ENCODE measurements at places on chromosomes 3 and 15. TPM values are rescaled to one million over a fixed set of nuclear protein-coding genes. Genes with fewer than 3 reads are reported as not detected.

DNA sequence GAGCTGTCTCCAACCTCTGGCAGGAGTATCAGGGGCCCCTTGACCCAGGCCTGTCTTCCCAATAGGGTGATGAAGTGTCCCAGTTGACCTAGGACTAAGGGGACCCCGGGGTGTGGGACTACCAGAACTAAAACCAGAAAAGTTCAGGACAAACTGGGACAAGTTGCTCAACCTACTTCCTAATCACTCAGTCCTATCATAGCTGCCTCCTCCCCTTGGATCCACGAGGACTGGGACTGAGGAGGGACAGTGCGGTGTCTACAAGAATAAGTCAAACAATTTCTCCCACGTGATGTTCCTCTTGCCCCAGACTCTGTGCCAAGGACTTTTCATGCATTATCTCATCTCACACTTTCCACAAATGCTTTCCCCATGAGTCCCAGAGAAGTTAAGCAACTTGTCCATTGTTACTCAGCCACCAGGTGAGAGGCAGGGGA is 49.4 kb upstream of the SLCO2A1 start:
- DNase-seq: no peak
- H3K4me3 ChIP-seq: no peak overlapping the region
- H3K4me1 ChIP-seq: no peaks in the 10 kb centered on the region
- no peak overlapping the region for H3K27ac ChIP-seq
- no peaks in the 10 kb centered on the region for H3K27me3 ChIP-seq

- H3K4me1 ChIP-seq: no peaks in the 10 kb centered on the region
These were observed 31.3 kb upstream of the CCDC54 start for GRCh38 chr3:107345822-107346405.

DNA sequence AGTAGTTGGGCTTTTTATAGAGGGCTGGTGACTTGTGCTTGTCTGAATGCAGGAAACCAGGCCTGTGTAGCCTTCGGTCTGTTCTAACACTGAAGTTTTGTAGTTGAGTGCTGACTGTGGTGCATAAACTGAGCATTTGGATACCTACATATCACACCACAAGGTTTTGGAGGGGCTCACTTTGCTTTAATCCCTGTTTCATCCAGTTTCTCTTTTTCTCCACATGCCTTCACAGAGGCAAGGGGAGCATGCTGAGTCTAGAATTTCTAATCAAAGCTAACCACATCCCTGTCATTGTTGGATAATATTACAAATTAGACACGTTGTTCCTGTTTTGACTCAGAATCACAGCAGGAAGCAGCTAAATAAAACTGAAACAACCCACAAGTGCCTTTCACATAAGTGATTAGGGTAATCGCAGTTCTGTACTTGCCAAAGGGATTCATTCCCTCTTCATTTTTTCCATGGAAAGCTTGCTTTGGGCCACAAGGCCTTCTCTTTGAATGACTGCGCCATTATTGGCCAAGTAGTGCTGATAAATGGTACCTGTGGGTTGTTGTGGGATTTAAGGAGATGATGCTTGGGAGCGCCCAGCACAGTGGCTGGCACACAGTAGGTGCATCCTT is 48.9 kb downstream of the TGFBR2 start:
- peak overlapping the region; percentile 98 for H3K27ac ChIP-seq
- peak; percentile 65 for DNase-seq
- H3K4me3 ChIP-seq: peak overlapping the region; percentile 31
- peaks cover 91% of the 10 kb centered on the region for H3K36me3 ChIP-seq

PRR20G gene
- total RNA-seq: not detected

- H3K4me1 ChIP-seq: no peaks in the 10 kb centered on the region
- peak; percentile 76 for DNase-seq
- H3K4me3 ChIP-seq: no peak overlapping the region
- no peaks in the 10 kb centered on the region for H3K27me3 ChIP-seq
These were observed 10.7 kb downstream of the GCNT3 start for GRCh38 chr15:59622289-59622688.

SAMD7 gene
- total RNA-seq: not detected

- H3K27ac ChIP-seq: no peak overlapping the region
- peaks cover 6% of the 10 kb centered on the region for H3K27me3 ChIP-seq
- H3K4me1 ChIP-seq: no peaks in the 10 kb centered on the region
- DNase-seq: no peak
- H3K4me3 ChIP-seq: no peak overlapping the region
These were observed 158.8 kb downstream of the IL20RB start for GRCh38 chr3:137116619-137117018.

CFAP100 gene
- total RNA-seq: not detected

GRCh38 chr3:117928836-117929235 is 1105.8 kb downstream of the IGSF11 start:
- H3K27me3 ChIP-seq: no peaks in the 10 kb centered on the region
- DNase-seq: no peak
- H3K4me1 ChIP-seq: no peaks in the 10 kb centered on the region
- no peaks in the 10 kb centered on the region for H3K36me3 ChIP-seq
- no peak overlapping the region for H3K4me3 ChIP-seq

SLC24A5 gene
- not detected for total RNA-seq

GRCh38 chr3:185702262-185703225 is 116.4 kb downstream of the SENP2 start:
- H3K36me3 ChIP-seq: no peaks in the 10 kb centered on the region
- H3K27me3 ChIP-seq: peaks cover 5% of the 10 kb centered on the region
- no peaks in the 10 kb centered on the region for H3K4me1 ChIP-seq
- H3K4me3 ChIP-seq: no peak overlapping the region
- DNase-seq: no peak

GRCh38 chr15:84653910-84654688 is at the start of gene WDR73:
WDR73 (minus strand) TSS chr15:84654283; CDS start chr15:84654274, 9 bp downstream.
- peak; percentile 98 for DNase-seq
- H3K4me3 ChIP-seq: peak within 1 kb of the TSS; percentile 94
- H3K4me1 ChIP-seq: peaks cover 41% of the 10 kb centered on the region
- peak within 1 kb of the TSS; percentile 97 for H3K27ac ChIP-seq
- H3K36me3 ChIP-seq: peaks cover 13% of the 10 kb centered on the region

DNA sequence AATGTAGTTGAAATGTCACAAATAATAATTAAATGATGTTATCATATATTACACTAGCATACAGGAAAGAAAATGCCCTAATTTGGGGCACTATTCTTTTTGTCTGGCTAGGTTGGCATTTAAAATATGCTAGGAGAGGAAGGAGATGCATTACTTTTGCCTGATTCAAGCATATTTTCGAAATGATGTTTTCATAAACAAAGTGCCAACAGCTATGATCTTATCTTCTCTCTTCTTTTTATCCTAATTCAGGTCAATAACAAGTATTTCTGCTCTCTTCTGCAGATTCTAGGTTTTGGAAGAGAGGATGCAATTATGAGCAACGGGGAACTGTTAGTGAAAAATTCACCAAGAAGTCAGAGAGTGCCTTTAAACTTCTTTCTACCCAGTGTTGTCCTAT is 55.8 kb upstream of the NR2F2 start:
- H3K27ac ChIP-seq: no peak overlapping the region
- no peaks in the 10 kb centered on the region for H3K36me3 ChIP-seq
- no peak for DNase-seq
- peaks cover 2% of the 10 kb centered on the region for H3K4me1 ChIP-seq
- peaks cover 3% of the 10 kb centered on the region for H3K27me3 ChIP-seq
- H3K4me3 ChIP-seq: no peak overlapping the region

GRCh38 chr15:27817258-27817657 is 281.9 kb downstream of the OCA2 start:
- H3K27ac ChIP-seq: no peak overlapping the region
- H3K4me1 ChIP-seq: no peaks in the 10 kb centered on the region
- DNase-seq: no peak
- H3K27me3 ChIP-seq: peaks cover 2% of the 10 kb centered on the region
- H3K36me3 ChIP-seq: no peaks in the 10 kb centered on the region
- no peak overlapping the region for H3K4me3 ChIP-seq

- DNase-seq: no peak
- no peaks in the 10 kb centered on the region for H3K4me1 ChIP-seq
- H3K27me3 ChIP-seq: peaks cover 3% of the 10 kb centered on the region
- H3K4me3 ChIP-seq: no peak overlapping the region
These were observed 43.4 kb upstream of the AGBL1 start for GRCh38 chr15:86036243-86036642.

ADAMTS17 gene
- total RNA-seq: 0.60 TPM

ROPN1 gene
- total RNA-seq: not detected

DNA sequence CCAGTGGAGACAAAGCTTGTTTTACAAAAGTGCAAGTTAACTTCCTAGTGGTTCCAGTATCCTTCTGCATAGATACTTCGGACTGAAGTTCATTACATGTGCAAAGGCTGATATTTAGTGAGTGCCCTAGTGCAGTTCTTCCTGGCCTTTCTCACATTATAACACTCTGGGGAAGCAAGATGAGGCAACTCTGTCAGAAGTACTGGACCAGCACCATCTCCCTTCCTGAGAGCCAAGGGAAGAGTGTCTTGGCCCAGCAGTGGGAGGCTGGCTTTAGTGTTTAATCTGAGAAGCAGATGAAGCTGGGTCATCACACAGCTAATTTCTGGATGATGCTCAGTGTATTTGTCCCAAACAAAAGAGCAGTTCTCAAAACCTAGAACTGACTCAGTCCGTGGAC is 397.7 kb downstream of the CACNA2D3 start:
- H3K36me3 ChIP-seq: no peaks in the 10 kb centered on the region
- H3K4me3 ChIP-seq: no peak overlapping the region
- no peak overlapping the region for H3K27ac ChIP-seq
- H3K27me3 ChIP-seq: no peaks in the 10 kb centered on the region
- DNase-seq: no peak

- H3K27ac ChIP-seq: peak overlapping the region; percentile 93
- H3K36me3 ChIP-seq: peaks cover 53% of the 10 kb centered on the region
- peak; percentile 92 for DNase-seq
- H3K27me3 ChIP-seq: no peaks in the 10 kb centered on the region
These were observed 33.3 kb downstream of the GLB1 start for GRCh38 chr3:33063651-33064051.

DNA sequence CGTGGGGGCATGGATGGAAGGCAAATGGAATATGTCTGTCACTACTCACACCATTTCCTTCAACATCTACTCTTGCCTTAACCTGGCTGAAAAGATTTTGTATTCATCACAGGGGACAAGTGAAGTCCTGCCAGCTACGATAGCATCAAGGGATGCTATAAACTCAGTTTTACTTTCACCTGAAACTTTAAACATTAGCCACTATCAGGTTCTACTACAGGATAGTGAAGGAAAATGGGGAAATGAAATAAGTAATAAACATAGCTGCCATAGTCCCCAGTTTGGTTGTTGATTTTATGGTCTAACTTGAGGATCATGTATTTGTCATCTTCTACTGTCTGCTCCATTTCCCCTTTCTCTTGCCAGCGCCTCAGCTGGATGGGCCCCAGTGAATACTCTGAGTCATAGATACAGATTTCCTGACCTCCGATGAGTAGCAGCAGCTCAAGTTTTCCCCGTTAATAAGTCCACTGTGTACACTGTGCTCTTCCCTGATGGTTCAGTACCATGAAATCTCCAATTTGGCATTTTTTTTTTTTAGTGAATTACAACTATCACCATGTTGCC is 338.2 kb upstream of the SLCO3A1 start:
- peaks cover 2% of the 10 kb centered on the region for H3K4me1 ChIP-seq
- no peak overlapping the region for H3K27ac ChIP-seq
- no peak overlapping the region for H3K4me3 ChIP-seq
- H3K36me3 ChIP-seq: no peaks in the 10 kb centered on the region
- DNase-seq: no peak

DNA sequence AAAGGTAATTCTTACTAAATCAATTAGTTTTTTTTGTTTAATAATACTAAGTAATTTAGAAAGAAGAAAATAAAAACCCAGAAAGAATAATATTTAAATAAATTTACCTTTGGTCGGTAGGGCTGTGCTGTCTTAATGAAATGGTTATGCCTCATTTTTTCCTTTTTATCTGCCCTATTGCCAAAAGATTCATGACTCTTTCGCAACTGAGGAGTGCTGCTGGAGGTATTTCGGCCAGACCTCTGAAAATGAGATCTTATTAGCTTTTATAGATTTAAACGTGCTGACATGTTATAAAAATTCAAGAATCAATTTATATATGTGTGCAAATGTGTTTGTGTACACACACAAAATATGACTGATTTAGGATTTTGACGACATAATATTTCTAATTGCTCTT is 67.1 kb upstream of the USP50 start:
- no peak overlapping the region for H3K27ac ChIP-seq
- no peak for DNase-seq
- no peaks in the 10 kb centered on the region for H3K27me3 ChIP-seq
- no peak overlapping the region for H3K4me3 ChIP-seq
- peaks cover 25% of the 10 kb centered on the region for H3K36me3 ChIP-seq

DNA sequence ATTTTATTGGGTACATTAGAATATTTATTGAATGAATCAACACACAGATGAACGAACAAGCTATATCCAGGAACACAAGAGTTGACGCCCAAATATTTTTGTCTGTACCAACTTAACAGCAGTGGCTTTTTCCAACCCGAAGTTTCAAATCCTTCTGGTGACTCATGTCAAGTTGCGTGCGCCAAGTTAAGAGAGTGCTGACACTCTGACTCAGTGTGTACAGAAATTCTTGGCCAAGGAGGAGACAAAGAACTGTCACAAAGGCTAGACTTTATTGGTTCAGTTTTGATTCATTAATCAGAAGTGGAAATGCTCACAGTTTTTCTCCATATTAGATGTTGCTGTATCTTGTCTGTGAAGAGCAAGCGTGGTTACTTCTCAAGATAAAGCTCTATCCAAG is 59.6 kb upstream of the TSC22D2 start:
- peaks cover 5% of the 10 kb centered on the region for H3K4me1 ChIP-seq
- peaks cover 3% of the 10 kb centered on the region for H3K27me3 ChIP-seq

Measured in activated CD8-positive, alpha-beta T cell treated with anti-CD3 and anti-CD28 coated beads for 36 hours (primary cell).